ENCODE measurements at places on chromosomes 11 and 22.

DNA sequence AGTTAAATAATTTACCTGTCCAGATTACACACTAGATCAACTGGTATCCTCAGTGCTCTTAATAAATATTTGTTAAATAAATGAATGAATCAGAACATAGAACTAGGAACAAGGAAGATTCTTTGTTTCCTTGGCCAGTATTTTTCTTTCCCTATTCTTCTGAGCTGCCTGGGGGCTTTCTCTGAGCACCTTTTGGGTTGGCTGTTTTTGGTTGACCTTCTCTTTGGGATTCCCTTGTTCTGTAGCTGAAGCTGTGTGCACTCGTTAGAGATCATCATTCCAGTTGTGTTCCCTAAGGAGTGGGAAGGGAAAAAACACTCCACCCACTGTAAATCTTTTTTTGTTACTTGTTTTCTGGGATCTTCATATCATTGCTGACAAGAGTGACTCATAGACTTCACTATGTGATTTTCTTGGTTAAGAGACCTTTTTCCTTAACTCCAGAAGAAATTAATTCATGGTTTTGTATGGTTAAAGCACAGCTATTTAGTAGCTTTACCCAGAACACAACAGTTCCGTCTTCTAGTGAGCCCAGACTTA, 84.3 kb downstream of the STIM1 start:
- peak; percentile 77 for DNase-seq

DNA sequence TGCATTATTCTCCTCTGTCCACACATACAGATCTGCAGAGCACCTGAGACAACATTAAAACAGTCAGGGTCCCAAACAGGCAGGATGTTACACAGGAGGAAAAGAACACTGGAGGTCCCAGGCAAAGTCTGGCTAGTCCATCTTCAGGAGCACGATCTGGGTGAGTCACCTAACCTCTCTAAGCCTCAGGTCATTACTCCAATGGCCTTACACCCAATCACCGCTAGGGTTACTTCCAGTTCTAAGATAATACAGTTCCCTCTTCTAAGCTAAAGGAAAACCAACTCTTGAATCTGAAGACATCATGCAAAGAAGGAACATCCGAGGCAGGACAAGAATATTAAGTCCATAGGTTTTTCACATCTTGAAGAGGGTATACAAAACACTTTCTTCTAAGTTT, 24.5 kb downstream of the ASCC2 start:
- no peak for DNase-seq

GRCh38 chr11:46564459-46564858, 29.4 kb downstream of the AMBRA1 start:
- peak; percentile 58 for DNase-seq

DNA sequence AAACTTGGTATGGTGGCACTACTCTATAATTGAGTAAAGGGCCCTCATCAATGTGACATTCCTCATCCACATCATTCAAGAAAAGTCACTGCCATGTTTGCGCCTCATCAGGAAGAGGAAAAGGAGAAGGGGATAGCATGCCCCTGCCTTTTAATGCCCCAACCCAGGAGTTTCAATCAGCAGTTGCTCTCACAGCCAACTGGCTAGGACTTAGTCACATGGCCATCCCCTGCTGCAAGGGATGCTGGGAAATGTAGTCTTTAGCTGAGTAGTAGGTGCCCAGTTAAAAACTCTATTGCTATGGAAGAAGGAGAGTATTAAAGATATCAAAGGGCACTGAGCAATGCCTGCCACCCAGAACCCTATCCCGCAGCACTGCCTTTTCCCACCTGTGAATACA, 10.9 kb upstream of the CCND1 start:
- DNase-seq = no peak

GRCh38 chr22:28027453-28028448, 108.7 kb upstream of the PITPNB start:
- DNase-seq = peak; percentile 40

- no peak for DNase-seq
These were observed 31.9 kb downstream of the OPCML start for GRCh38 chr11:133500435-133500834.

GRCh38 chr22:30609260-30610185, 2.5 kb downstream of the TCN2 start:
- peak; percentile 84 for DNase-seq

GRCh38 chr22:48100685-48101417, 1338.4 kb downstream of the TBC1D22A start:
- DNase-seq = no peak

- DNase-seq = no peak
These were observed 55.3 kb downstream of the OTOG start for GRCh38 chr11:17602105-17603001.

- no peak for DNase-seq
These were observed 36.5 kb downstream of the TOM1 start for GRCh38 chr22:35335936-35336781.

- DNase-seq = no peak
These were observed 11.7 kb downstream of the MSANTD2 start for GRCh38 chr11:124788521-124788920.

DNA sequence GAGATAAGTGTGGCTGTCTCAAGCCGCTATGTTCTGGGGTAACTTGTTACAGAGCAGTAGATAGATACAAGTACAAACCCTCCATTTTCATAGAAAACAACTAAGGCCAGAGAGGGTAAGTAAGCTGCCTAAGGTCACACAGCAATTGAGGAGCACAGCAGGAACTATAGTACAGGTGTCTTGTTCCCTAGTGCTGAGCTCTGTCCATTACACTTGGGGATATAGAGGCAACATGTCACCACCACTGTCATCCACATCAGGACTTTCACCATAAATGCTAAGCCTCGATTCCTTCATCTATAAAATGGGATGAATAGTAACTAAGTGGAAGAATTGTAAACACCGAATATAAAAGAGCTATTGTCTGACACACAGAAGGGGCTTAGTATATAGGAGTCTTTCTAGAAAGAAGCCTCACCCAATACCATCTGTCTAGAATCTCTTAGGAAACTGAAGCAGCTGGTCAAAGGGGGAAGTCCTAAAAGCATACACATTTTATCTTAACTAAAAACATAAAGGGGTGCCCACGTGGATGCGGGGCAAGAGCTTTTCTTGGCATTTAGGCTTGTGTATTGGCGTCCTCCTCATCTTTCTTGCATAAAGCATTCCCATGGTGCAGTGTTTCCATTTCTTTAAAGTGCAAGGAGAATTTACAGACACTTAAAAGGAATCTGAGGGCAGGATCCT, 93.8 kb upstream of the ALX4 start:
- no peak for DNase-seq

- peak; percentile 47 for DNase-seq
These were observed 17.3 kb upstream of the EIF3D start for GRCh38 chr22:36546092-36546804.

Data from astrocyte of the spinal cord (primary cell).